ENCODE measurements at places on chromosomes 1 and 21.

GRCh38 chr1:156705321-156705917 is at the start of gene CRABP2:
TSS of gene CRABP2 (minus strand) at chr1:156705583. CDS start at chr1:156705446, 137 bp downstream.
- no peak for DNase-seq
- H3K27me3 ChIP-seq, result no peaks in the 10 kb centered on the region
- H3K36me3 ChIP-seq, result no peaks in the 10 kb centered on the region
- H3K4me3 ChIP-seq, result peak within 1 kb of the TSS; percentile 13

- H3K27me3 ChIP-seq, result no peaks in the 10 kb centered on the region
- H3K4me1 ChIP-seq, result peaks cover 3% of the 10 kb centered on the region
- H3K27ac ChIP-seq, result no peak overlapping the region
- no peak for DNase-seq
Measured at GRCh38 chr1:77768006-77768405, 8.4 kb upstream of the USP33 start.

- no peak overlapping the region for H3K27ac ChIP-seq
- no peak overlapping the region for H3K4me3 ChIP-seq
- H3K27me3 ChIP-seq, result no peaks in the 10 kb centered on the region
Measured at GRCh38 chr1:64236541-64236954, 33.1 kb downstream of the UBE2U start.

DNA sequence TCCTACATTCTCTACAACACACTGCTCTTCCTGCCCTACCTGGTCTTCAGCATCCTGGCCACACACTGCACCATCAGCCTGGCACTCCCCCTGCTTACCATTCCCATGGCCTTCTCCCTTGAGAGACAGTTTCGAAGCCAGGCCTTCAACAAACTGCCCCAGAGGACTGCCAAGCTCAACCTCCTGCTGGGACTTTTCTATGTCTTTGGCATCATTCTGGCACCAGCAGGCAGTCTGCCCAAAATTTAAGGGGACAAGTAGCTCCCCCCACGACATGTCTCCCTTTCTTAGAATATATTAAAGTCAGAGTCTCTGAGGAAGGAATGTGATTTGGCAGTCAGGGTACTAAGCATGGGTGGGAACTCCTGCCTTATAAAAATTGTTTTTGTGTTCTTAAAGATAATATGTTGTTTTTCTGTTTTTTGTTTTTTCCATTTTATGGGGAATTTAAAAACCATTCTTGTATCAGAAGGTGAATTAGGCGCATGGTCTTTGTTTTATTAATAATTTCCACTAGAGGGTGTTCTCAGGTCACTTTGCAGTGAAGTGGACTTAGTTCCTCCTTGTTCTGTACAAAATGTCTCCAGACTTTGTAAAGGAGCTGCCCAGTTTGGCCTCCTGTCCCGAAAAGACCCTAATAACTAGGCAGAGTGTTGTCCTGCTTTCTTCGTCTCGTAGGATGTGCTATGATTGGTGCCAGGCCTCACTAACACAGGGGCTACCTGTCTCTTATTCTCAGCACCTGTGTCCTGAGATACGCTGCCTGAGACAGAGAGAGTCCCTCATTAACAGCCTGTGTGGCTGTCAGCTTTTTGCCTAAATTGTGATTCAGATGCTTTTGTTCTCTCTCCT is 13.1 kb downstream of the UBIAD1 start:
- no peaks in the 10 kb centered on the region for H3K4me1 ChIP-seq
- peaks cover 35% of the 10 kb centered on the region for H3K36me3 ChIP-seq
- no peak overlapping the region for H3K27ac ChIP-seq
- H3K27me3 ChIP-seq, result no peaks in the 10 kb centered on the region

DNA sequence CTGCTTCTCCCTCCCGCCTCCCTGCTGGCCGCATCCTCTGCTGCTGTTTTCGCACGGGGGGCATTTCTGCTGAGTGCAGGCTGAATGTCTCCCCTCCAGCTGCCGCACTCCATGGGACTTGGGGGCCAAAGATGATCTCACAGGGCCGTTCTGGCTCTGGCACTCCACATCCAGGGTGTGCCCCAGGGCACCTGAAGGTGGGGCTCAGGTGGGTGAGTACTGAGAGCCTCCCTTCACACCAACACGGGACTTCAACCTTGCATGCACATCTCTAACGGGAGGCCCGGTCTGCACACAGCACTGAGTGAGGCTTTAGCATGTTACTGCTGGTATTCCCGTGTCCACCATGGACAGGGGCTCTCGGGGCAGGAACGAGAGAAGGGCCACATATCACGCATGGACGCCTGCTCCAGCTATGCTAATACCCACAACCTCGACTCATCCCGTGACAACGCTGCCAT is 88.9 kb downstream of the DMRTB1 start:
- no peaks in the 10 kb centered on the region for H3K36me3 ChIP-seq
- H3K27me3 ChIP-seq, result no peaks in the 10 kb centered on the region
- H3K27ac ChIP-seq, result no peak overlapping the region
- H3K4me1 ChIP-seq, result no peaks in the 10 kb centered on the region
- no peak overlapping the region for H3K4me3 ChIP-seq

All from RWPE2 (cell line).